ENCODE measurements at places on chromosomes 6 and 20.

DNA sequence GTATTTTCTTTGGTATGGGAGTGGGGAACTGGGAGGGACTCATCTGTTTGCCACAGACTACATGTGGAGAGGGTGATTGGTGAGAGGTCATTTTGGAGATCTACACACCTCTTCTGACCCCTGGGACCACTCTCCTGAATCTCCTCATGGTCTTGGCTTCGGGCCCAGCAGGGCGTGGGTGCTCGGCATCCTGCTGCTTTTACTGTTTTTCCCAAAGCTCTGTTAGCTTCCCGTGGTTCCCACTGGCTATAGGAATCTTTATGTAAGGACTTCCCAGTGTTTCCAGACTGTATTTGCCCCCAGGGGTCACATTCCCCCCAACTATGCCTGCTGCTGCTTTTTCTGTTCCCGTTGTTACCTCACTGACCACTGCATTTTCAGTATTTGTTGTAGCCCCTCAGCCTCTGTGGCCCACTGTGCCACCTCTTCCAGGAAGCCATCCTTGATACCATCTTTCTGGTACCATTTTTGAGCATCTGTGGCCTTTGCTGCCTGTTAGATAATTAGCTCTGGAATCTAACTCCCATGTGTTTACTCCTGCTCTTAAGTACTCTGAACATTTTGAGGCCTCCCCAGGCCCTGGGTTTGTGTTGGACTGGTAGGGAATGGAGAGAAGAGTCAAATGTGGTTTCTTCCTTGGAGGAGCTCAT is 14.9 kb downstream of the PLCG1 start:
- no peak for DNase-seq

- no peak for DNase-seq
Observed at GRCh38 chr6:101668496-101669030, 275.1 kb downstream of the GRIK2 start.

- no peak for DNase-seq
Observed at GRCh38 chr20:43900121-43900466, 14.6 kb upstream of the TOX2 start.

DNA sequence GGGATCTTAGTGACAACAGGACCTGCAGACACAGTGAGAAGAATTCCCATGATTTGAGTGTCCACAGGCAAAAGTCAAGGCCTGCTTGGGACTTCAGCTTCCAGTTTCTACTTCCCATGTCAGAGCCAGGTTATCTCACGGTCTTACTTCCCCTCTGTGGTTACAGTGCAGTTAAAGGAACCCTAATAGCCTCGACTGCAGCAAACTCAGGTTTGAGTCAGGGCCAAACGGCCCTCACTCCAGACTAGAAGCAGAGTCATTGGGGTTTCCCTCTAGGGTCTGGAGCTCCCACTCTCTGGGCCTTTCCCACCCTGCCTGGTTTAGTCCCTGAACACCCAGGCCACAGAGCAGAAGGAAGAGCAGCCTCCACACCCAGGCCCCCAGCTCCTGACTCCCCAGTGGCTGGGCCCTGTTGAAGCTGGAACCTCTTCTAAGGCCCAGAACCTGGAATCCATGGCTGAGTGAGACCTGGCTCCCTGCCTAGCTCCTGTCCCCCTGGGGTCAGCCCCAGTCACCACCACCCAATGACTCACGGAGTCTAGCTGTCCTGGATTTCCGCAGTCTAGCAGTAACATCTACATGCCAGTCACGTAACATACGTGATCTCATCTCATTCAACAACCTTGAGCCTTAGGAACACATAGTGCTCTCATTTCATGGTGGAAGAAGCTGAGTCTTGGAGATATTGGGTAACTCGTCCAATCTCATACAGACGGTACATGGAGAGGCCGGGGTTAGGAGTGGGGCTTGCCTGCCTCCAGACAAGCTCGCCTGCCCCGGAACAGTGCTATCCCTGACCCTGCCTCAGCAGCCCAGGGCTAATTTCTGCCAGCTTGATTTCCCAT is 9.2 kb upstream of the GHRH start:
- no peak for DNase-seq

DNA sequence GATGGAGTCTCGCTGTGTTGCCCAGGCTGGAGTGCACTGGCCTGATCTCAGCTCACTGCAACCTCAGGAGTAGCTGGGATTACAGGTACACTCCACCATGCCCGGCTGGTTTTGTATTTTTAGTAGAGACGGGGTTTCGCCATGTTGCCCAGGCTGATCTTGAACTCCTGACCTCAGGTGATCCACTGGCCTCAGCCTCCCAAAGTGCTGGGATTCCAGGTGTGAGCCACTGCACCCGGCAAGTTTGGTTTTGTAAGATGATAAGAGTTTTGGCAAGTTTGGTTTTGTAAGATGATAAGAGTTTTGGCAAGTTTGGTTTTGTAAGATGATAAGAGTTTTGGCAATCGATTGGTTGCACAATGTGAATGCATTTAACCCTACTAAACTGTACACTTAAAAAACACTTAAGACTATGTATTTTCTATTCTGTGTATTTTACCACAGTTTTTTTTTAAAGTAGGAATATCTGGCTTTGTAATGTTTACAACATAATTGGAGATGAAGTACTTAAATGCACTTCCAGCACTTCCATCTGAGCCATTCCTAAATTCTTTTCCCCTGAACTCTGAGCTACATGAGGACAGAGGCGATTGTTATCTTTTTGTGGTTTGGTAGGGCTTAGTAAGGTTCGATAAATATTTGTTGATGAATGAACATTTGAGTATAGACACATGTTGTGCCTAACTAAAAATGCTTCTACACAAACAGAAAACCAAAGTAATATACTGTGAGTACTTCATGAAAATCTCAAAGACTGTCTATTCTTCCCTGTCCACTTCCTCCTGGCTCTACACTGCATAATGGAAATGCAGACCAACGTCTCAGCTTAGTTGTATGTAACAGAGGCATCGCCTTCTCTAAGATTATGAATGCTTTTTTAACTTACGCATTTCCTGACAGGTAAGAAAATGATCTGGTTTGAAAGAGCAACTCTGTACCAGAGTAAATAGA is 18.8 kb downstream of the SAMHD1 start:
- no peak for DNase-seq

DNA sequence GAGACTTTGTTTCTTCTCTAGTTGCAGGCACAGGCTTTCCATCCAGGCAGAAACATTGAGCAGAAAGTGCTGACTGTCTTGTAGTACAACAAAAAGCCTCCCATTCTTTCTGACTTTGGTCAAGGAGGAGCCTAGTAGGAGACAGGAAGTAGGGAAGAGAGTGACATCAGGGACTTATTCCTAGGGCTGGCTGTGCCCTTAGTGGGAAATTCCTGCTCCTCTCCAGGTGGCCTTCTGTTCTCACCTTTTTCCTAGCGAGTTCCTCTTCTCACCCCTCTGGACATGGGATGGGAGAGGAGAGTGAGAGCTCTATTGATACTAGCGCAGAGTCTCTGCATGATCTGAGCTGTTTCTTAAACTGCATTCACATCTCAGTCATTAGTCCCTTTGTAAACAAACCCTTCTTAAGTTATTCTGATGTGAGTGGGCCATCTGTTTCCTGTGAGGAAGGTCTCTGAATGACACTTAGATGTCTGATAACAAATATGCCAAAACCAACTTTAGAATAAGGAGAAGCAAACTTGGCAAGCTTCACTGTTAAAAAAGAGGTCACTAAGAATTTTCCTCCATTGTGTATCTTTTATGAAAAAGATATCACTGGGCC is 455.0 kb downstream of the GJA1 start:
- no peak for DNase-seq

GRCh38 chr20:20691477-20692235 is 20.8 kb downstream of the RALGAPA2 start:
- no peak for DNase-seq

DNA sequence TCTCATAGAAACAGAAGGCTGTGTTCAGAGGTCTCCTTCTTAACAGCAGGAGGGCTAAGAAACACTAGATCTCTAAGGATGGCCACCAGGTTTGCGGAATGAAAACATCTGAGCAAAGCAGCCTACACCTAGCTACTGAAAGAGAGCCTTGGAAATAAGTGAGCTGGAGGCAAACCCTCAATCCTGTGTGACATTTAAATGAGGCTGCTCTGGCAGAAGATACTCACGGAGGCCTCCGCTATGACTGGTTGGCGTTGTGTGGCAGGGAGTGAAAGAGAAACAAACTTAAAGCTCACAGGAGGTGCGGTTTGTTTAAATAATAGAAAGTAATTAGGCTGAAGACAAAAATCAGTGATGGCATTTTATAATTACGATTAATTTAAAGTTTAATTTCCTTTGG is 162.0 kb upstream of the RNF217 start:
- DNase-seq, result no peak

GRCh38 chr6:151056230-151056907 is 183.4 kb upstream of the AKAP12 start:
- no peak for DNase-seq

- no peak for DNase-seq
Observed at GRCh38 chr6:4460586-4461475, 315.4 kb upstream of the CDYL start.

- no peak for DNase-seq
Observed at GRCh38 chr6:109008537-109009235, 86.0 kb downstream of the SESN1 start.

DNA sequence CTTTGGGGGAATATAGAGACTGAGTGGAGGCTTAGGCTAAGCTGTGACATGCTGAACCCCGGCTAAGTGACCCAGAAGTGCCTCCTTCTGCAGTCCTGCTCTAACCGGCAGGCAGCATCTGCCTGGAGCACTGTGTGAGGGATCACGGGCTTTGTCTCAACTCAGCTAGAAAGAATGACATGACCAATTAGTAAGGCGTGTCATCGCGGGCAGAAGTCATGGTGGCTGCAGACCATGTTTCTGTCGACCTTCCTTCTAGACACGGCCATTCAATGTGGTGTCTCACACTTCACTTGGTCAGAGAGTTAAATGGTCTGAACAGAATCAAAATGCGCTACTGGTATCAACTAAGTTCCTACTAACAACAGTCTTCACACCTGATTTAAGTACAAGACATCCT is 35.0 kb downstream of the HUS1B start:
- no peak for DNase-seq

DNA sequence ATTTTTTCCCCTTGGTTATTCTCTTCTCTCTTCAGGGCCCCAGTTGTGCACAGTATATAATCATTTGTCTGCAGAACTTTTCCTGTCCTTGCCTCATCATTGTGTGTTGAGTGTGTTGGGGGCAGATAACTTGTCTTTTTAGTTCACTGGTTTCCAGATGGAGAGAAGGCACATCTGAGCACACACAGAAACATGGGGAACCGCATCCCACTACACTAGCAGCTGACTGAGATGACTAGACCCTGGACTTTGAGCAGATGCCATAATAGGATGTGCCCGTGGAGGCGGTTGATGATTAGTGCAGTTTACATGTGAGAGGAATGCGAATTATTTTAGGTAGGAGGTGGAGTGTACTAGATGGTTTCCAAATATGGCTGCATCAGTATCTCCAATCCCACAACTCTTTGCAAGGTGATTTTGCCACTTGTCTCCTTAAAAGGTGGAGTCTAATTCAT is 26.5 kb upstream of the SH3BGRL2 start:
- no peak for DNase-seq

GRCh38 chr6:166313255-166314070 is 5.3 kb upstream of the PRR18 start:
- DNase-seq, result peak; percentile 27

- no peak for DNase-seq
Observed at GRCh38 chr6:117280922-117281321, 15.6 kb downstream of the VGLL2 start.

- DNase-seq, result no peak
Observed at GRCh38 chr6:170128811-170129681, 161.8 kb downstream of the DLL1 start.

- DNase-seq, result no peak
Observed at GRCh38 chr6:55497694-55498093, 81.3 kb downstream of the HMGCLL1 start.

DNA sequence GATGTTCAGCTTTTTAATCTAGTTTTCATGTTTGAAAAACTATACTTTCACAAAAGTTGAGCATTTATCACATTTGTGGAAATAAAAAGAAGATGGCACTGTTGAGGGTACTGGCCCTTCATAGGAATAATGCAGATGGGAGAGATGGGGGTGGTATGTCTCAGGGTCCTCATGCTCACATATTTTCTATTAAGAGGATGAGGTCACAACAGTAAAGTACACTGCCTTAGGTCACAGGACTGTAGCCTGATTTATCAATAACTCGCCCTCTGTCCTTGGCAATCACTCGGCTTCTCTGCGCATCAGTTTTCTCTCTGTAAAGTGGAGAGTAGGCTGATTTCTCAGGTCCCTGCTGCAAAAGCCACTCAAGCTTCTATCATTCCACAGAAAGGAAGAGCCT is 55.9 kb downstream of the PPP1R3G start:
- DNase-seq, result no peak

DNA sequence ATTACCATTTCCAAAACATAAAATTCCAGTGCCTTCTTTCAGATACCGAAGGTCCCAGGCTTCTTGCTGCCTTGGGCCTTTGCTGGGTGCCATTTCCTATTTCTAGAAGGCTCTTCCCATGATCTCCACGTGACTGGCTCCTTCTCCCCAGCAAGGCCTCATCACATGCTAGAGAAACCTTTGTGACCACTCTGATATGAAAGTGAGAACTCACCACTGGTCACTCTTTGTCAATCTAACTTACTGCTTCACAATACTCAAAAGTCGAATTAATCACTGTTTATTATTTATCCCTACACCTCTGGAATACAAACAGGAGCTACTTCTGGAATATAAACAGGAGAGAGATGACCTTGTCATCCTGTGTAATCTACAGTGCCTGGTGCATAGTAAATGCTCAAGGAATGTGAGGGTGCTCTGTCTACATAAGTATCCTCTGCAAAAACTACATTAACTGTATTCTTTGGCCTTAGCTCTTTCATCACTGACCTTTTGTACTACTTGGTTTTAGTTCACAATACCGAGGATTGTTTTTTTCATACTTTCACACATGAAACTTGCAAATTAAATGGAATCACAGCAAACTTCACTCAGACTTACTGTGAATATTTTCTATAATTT is 1.6 kb downstream of the STX7 start:
- DNase-seq, result no peak

GRCh38 chr20:51695574-51696303 is 72.5 kb downstream of the ATP9A start:
- no peak for DNase-seq

DNA sequence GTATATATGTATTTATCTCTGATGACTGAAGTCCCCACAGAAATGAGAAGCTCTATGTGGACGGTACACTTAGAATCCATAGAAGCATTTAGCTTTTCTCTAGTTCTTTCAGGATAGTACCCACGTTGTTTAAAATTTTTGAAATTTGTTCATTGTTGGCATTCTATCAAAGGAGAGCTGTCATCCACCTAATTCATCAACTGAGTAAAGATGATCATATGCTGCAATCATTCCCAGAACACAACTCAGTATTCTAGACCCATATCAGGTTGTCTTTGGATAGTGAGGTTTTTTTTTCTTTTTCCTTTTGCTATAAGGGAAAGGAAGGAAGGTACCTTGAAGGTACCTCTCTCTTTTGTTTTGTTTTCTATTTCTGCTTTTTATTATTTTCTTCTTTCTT is 9.3 kb downstream of the SERAC1 start:
- no peak for DNase-seq

GRCh38 chr6:166724576-166724975 is 97.5 kb upstream of the RPS6KA2 start:
- no peak for DNase-seq
